Activated CD8-positive, alpha-beta memory T cell treated with anti-CD3 and anti-CD28 coated beads for 1 hour (primary cell): ENCODE measurements at places on chromosomes 6 and 20.

GRCh38 chr20:63689046-63690002, 7.1 kb upstream of the TNFRSF6B start:
- no peak for DNase-seq

DNA sequence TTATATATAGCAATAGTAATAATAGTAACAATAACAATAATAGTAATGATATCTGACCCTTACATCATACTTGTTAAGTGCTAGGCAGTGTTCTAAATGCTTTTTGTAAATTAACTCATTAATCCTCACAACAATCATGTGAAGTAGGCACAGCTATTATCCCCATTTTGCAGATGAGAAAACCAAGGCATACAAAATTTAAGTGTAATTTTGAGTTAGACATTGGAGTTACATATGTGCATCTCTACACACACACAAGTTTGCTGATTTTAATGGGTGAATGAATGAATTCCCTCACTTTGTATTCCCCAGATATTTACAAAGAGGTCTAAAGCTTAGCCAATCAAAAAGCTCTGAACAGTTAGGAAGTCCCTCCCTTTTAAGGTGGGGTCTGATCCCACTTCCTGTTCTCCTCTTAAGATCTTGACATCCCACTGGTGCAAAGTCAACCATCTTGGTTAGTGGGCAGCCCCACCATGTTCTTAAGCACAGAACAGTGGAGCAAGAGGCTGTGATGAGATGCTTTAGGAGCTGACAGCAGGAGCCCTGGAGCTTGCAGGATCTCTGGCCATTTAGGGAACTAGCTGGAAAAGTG, 85.3 kb upstream of the FOXP4 start:
- no peak for DNase-seq

DNA sequence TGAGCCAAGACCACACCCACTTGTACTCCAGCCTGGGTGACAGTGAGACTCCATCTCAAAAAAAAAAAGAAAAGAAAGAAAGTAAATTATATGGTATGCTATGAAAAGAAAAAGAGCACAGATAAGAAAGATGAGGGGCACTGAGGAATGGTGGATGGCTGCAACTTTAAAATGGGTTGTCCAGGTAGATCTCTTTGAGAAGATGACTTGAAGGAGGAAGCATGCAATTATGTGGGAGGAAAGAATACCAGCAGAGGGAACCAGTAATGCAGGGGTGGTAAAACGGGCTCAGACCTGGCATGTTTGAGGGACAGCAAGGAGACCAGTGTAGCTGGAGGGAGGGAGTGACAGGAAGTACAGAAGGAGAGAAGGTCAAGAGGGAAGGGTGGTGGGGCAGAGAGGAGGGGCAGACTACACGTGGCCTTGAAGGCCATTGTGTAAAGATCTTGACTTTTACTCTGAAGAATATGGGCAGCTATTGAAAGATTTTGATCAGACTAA, 22.3 kb downstream of the LINC00237 start:
- no peak for DNase-seq

- no peak for DNase-seq
These were observed 2.0 kb upstream of the KCNB1 start for GRCh38 chr20:49484180-49485140.

DNA sequence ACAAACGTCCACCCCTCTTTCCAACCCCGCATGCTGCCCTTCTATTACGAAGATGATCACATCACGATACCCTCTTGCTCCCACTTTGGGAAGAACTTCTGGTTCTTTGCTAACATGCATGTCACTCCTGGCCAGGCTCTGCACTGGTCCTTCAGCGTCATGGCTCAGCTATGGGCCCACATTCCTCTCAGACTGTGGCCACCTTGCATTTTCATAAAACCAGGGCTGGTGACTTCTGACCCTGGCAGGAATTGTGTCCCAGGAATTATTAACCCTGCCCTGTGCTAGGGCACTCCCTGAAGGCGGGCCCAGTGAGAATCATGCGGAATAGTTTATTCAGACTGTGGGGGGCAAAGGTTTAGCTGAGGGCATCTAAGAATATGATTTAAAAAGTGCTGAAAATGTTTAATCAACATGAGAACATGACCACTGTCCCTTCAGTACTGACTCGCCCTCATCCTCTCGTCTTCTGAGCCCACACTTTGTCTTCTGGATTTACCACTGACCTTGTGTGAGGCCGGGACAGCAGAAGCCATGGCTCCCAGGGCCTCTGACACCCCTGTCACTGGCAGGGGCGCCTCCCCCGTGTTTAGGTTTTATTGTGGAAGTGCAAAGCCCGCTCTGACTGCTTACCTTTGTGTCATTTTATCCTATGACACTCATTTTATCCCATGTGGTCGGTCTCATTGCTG, 38.1 kb upstream of the THBS2 start:
- DNase-seq: no peak
